Activated CD4-positive, alpha-beta T cell treated with anti-CD3 and anti-CD28 coated beads, Interleukin-2, amount 50 U/mL, for 4 hours (primary cell): ENCODE measurements at places on chromosomes 3 and 15.
A peak's percentile ranks its signal among the peaks of the same experiment; 100 is the strongest.

DNA sequence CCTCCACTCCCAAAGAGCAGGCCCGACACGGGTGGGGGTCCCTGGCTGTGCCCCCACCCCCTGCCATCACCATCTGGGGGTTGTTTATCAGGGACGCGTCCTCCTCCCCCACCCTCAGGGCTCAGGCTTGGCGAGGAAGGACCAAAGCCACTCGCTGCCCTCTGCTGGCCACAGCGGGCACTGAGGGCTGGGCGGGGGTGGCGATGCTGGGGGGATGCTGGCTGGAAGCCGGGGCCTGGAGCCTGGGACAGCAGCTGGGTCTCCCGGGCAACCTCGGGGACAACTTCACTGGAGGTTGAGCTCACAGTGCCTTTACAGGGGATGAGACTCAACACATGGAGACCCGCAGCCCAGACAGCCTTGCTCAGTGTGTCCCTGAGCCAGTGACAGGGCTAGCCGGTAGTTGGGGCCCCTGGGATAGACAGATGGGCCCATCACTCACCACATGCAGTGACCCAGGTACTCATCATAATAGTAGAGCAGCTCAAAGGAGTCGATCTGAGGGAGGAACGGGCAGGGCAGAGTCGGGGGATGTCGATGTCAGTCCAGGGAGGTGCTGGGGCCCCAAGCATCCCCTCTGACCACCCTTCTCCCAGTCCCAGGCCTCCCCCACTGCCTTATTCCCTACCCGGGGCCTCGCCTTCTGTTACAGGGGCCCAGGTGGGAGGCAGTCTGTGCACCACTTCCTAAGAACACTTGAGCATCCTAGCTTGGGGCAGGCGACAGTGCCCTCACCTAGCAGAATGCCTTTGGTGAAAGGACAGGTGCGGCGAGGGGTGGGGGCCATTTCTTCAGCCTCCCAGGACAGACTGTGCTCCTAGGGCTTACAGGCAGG is 5.9 kb upstream of the CALML4 start:
- DNase-seq = peak; percentile 46

- DNase-seq = no peak
Observed at GRCh38 chr3:14474363-14475081, 65.6 kb downstream of the GRIP2 start.

DNA sequence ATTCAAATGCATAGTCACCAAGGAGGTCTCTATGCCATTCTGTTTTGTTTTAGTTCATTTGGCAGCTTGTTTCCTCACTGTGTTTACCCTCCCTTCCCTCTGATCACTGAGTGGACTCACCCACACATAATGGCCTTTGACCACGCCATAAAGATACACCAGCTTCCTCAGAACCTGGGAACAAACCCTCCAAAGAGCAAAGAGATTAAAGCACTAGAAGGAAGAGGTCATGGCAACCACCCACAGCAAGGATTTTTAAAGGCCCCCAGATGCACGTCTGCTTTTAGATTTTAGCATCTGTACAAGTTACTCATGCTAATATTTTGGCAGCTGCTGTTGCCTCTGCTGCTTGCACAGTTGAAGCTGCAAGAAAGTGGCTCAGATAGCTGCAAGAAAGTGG is 47.9 kb upstream of the CADPS start:
- DNase-seq = no peak

DNA sequence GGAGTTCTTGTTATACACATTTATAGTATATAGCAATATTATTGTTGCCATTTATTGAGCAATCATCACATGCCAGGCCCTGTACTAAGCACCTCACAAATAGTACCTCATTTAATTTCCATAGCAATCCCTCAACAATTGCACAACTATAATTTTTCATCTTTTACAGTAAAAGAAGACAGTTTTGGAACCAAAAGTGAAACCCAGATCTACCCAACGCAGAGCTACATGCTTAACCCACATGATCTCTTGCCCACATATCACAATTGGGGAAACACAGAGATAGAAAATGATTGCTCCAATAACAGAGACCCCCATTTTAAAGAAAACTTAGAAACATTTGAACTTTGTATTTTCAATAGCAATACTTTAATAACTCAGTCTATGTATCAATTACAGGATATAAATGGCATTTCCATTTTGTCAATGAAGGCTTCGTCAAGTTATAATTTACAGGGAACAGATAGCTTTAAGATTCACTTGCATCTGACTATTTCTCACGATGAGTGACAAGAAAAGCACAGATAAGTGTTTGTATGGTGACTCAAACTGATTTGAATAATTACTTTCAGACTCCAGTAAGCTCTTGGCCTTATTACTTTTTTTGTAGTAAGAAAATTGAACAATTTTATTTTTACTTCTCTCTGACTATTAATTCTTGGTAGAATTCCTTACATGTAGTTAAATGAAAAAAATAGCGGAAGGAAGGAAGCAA is 38.7 kb upstream of the CCDC50 start:
- DNase-seq = no peak

DNA sequence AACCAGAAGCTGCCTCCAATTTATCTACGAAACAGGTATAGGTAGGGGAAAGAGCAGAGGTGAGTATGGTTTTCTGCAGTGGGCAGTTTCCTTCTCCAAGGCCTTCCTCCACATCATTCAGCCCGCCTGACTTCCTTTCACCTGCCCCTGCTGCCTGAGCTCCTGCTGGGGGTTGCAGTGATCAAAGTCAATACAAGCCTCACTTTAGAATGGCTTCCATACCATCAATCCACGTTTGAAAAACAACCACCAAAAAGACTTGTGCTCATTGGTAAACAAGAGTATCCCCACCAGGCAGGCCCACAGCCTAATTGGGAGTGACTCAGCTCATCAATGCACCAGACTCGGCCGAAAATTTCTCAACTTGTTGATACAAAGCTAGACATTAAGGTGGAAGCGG is 159.9 kb downstream of the MAGI1 start:
- DNase-seq = no peak

DNA sequence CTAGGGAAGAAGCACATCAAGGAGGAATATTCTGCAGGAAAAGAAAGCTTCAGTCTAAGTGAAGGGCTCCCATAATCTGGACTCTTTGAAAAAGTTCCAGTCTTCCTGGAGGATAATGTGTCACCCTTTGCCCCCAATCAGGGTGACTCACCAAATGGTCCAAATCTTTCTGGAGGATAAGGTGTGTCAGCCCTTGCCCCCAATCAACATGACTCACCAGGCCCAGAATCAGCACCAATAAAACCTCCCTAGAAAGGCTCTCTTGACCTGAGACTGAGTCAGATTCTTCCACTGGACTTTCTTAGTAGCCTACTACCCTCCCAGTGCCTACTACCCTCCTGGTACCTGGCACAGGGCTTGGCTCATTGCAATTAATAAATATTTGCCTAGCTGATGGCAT is 9.5 kb upstream of the ARL14 start:
- no peak for DNase-seq

GRCh38 chr3:136958939-136959338 is 1.2 kb downstream of the IL20RB start:
- no peak for DNase-seq

- no peak for DNase-seq
Observed at GRCh38 chr3:55329849-55330248, 157.3 kb downstream of the WNT5A start.
